ENCODE measurements at places on chromosomes 2 and 18. TPM values are rescaled to one million over a fixed set of nuclear protein-coding genes. Genes with fewer than 3 reads are reported as not detected.

DCC gene
- total RNA-seq: 11.3 TPM

DNA sequence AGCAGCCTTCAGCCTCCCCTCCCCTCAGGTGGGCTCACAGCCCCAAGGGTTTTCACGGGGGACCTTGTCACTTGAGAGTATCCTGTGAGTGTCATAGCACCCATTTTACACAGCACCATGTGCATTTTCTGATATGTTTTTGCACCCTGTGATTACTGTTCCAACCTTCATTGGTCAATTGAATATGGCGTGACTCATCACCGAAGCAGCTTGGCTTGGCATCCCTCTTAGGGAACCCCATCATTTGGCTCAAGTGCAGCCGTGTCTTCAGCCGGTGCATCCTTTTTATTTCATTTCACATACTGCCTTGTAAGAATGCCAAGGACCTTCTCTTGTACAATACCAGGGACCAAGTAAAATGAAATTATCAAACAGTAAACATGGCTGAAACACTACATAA lies 57.6 kb downstream of the NPAS2 start:
- H3K4me3 ChIP-seq: no peak overlapping the region
- peaks cover 19% of the 10 kb centered on the region for H3K4me1 ChIP-seq
- H3K36me3 ChIP-seq: no peaks in the 10 kb centered on the region

GRCh38 chr2:203510941-203511305 lies 24.2 kb downstream of the RAPH1 start:
- H3K27me3 ChIP-seq: no peaks in the 10 kb centered on the region
- peaks cover 4% of the 10 kb centered on the region for H3K36me3 ChIP-seq
- H3K4me1 ChIP-seq: peaks cover 4% of the 10 kb centered on the region
- no peak for DNase-seq

DNA sequence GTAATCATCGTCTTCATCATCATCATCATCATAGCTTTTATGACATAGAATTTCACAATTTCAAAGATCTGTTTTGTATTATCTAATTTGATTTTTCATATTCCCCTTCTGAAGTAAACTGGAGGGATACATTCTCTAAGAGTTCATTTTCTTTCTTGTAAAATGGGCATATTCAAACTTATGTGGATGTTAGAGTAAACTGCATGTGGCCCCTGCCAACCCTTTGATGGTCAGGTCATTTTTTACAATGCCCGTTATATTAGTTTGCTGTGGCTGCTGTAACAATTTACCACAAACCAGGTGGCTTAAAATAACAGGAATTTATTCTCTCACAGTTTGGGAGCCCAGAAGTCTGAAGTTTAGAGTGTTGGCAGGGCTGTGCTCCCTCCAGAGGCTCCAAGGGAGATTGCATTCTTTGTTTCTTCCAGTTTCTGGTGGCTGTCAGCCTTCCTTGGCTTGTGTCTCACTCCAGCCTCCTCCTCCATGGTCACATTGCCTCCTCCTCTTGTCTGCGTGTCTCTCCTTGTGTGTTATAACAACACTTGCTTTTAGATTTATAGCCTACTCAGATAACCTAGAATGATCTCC lies 127.5 kb upstream of the MMADHC start:
- no peak overlapping the region for H3K4me3 ChIP-seq
- peaks cover 3% of the 10 kb centered on the region for H3K4me1 ChIP-seq
- H3K36me3 ChIP-seq: no peaks in the 10 kb centered on the region
- H3K27ac ChIP-seq: no peak overlapping the region

DNA sequence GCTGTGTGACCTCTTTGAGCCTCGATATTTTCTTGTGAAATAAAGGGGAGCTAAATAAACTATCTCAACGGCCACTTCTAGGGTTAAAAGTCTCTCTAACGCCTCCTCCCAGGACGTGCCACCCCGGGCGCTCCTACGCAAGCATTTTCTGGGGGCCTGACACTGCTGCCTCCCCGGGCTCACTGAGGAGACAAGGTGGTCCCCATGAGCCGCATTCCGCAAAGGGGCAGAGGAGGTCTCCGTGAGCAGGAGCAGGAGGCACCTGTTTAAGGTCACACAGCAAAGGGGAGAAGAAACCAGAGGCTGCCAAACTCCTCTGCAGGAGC lies 913 bp upstream of the WNT10A start:
- peaks cover 92% of the 10 kb centered on the region for H3K27me3 ChIP-seq
- H3K36me3 ChIP-seq: peaks cover 2% of the 10 kb centered on the region
- no peak overlapping the region for H3K4me3 ChIP-seq
